ENCODE measurements at places on chromosomes 11 and 22.

DNA sequence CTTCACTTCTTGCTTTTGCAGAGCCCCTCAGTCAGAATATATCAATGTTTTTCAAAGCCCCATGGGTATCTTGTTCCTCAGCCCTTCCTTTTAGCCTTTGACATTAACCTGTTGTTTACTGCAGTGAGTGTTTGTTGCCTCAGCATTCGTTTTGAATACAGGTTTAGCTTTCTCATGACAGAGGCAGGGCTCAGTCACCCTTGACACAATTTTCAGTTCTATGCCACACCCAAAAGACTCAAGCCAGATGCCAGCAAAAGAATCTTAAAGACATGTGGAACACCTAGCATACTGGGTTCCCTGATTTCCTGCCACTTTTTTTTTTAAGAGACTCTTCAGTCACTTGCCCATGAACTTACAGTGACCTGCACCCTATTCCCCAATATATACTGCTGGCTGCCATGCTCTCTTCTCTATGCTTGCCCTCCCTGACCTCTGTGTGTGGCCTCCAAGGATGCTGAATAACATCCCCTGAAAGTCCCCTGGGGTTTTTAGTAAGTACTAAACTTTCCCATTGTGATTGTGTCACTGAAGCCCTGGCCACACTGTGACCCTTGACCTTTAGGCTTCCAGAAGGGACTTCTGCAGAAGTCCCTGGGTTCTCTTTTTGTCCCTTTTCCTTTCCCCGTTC, 1225.5 kb downstream of the TBC1D22A start:
- no peak for DNase-seq

- DNase-seq = no peak
Measured at GRCh38 chr11:22543261-22543660, 82.4 kb downstream of the FANCF start.

DNA sequence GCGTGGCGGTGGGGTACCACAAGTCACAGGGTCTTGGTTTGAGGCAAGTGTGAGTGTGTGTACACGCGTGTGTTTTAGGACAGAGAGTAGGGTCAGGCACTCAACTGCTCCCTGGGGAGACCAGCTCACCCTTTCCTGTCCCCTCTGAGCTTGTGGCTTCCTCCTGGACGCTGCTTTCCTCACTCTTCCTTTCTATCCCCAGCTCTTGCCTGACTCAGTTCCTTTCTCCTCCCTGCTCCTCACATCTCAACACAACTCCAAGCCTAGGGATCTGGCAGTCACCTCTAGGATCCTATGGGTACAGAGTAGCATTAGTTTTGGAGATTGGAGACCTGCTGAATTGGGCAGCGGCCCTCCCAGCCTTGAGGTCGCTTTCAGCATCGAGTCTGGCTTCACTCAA, 4.1 kb downstream of the CLCF1 start:
- no peak for DNase-seq

DNA sequence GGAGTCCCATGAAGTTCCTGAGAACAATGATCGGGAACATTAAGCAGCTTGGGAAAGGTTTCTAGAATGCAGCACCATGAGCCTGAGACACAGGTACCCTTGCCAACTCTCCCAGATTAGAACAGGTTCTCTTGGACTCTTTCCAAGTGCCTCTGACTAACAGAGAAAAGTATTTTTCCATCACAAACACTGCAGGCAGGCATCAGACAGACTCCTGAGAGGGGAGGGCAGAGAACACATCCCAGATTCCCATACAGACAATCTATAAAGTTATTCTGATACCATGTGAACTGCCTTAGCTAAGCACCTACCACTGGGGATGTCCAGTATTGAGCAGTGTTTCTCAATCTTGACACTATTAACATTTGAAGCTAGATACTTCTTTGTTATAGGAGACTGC, 27.3 kb downstream of the SERGEF start:
- DNase-seq = no peak

- DNase-seq = peak; percentile 44
Measured at GRCh38 chr11:30107899-30108298, 91.1 kb upstream of the KCNA4 start.

DNA sequence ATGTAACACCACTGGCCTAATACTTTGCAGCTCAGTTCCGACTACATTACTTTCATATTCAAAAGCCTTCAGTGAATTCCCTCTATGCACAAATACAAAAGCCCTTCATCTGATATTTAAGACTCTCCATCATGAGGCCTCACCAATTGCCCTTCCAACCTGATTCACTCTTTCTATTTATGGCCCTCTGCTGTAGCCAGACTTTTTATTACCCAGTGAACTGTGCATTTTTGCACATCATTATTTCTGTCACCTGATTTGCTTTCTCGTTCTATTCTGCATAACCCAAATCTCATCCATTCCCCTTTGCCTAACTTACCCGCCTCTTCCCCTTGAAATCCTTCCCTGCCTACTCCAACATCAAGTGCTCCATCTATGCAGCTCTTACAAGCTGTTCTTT, 78.3 kb downstream of the BBOX1 start:
- DNase-seq = no peak

DNA sequence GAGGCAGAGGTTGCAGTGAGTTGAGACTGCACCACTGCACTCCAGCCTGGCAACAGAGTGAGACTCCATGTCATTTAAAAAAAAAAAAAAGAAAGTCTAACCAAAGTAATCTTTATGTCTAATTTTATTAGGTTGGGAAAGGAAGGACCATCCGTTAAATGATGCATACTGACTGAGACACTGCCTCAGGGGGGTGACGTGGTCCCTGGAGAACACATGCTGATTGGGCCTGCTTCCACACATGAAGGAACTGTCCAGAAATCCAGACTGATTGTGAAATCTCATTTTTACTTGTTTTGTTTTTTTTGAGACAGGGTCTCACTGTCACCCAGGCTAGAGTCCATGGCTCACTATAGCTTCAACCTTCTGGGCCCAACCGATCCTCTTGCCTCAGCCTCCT, 5.5 kb downstream of the SF3A1 start:
- no peak for DNase-seq

DNA sequence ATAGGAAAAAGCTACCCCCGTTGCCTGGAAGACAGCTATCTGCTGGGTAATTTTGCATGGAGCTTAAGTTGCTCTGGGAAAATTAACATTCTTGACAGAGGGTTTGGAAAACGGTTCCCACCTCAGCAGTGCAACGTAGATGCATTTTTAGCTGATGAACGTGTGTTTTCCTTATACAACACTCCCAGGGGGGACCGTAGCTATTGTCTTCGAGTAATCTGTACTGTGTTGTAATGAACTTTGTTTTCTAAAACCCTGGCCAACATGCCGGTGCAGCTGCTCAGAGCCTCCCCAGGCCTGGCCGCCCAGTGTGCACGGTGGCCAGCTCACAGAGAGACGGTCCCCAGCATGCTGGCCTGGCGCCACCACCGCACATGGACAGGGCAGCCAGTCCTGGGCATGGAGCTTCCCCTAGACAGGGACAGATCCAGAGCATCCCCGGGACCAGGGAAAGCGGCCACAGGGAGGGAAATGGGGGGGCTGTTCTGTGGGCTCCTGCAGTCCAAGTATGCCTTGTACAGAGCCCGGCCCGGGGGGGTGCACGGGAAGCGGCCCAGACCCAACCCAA, 2.2 kb downstream of the TNNT3 start:
- no peak for DNase-seq

Measured in A673 (cell line).